Activated CD4-positive, CD25-positive, alpha-beta regulatory T cell (primary cell): ENCODE measurements at places on chromosomes 1 and 21.

GRCh38 chr1:243483071-243483771 is 227.4 kb downstream of the SDCCAG8 start:
- no peak for DNase-seq

DNA sequence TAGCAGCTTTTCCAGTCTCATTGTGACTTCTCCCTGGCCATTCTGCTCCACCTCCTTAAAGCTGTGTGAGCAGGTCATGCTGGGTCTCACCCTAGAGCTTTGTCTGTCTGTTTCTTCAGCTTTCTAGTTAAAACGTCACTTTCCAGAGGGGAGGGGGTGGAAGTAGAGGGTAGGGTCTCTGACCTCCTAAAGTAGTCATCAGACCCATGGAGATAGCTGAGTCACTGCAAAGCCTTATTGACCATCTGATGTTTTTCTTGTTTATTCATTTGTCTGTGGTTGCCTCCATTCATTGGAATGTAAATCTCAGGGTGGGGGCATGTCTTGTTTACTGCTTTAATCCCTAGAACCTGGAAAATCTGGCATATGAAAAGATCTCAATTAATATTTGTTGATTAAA is 52.7 kb downstream of the ELF3 start:
- no peak for DNase-seq

DNA sequence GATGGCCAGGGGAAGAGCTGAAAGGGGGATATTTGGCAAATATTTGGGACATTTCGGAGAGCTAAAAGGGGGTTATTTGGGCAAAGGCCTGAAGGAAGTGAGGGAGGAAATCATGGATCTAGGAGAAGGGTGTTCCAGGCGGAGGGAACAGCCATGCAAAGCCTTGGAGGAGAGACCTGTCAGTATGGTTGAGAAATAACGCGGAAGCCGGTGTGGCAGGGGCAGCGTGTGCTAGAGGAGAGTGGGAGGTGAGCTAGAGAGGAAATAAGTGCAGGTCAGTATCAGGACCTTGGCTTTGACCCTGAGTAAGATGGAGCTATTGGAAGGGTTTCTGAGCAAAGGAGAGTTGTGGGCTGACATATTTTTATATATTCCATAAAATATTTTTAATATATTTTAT is 3.0 kb downstream of the CTRC start:
- DNase-seq: no peak

- DNase-seq: no peak
Observed at GRCh38 chr1:8152731-8153702, 126.9 kb upstream of the ERRFI1 start.

- no peak for DNase-seq
Observed at GRCh38 chr1:200869753-200870391, 2.9 kb upstream of the GPR25 start.

DNA sequence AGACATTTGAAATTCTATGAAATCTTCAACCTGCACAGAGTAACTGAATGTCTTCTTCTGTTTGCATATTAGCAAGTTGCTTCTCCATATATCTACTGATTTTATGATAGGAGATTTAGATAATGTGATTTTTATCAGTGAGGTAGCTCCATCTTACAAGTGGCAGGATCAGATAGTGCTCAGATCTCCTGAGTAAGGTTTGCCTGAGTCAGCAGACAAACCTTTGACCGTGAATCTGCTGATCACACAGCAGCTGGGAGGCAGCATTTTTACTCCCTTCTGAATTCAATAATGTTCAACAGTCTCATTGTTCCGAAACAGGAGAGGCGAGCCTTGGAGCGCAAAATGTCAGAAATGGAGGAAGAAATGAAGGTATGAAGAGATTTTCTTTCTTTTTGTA is 141.4 kb downstream of the SYT2 start:
- DNase-seq: no peak

GRCh38 chr1:57102561-57103326 is 136.9 kb upstream of the C8B start:
- no peak for DNase-seq

DNA sequence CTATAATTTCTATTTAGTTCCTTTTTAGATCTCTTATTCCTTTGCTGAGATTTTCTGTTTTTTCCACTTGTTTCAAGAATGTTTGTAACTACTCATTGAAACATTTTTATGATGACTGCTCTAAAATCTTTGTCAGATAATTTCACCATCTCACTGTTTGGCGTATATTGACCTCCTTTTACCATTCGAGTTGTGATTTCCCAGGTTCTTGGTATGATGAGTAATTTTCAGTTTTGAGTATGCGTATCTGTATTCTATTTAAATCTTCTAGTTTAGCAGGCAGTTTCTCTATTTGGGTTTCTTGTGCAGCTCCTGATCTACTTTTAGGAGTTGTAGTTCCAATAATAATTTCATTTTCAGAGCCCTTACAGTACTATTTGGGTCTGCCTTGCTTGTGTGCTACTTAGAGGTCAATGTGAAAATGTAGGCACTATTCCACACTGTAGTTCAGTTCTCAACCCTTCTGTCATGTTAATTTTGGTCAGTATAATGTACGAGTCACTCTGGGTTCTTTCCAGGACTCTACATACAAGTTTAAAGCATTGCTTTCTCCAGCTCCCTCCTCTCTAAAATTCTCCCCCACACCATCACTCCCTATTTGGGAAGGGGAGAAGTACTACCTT is 115.5 kb downstream of the ACBD6 start:
- DNase-seq: no peak
